ENCODE measurements at places on chromosomes 6 and 20.

- DNase-seq, result no peak
Observed at GRCh38 chr6:30394139-30394538, 49.2 kb downstream of the RPP21 start.

- no peak for DNase-seq
Observed at GRCh38 chr6:117399924-117400323, 25.8 kb downstream of the ROS1 start.

DNA sequence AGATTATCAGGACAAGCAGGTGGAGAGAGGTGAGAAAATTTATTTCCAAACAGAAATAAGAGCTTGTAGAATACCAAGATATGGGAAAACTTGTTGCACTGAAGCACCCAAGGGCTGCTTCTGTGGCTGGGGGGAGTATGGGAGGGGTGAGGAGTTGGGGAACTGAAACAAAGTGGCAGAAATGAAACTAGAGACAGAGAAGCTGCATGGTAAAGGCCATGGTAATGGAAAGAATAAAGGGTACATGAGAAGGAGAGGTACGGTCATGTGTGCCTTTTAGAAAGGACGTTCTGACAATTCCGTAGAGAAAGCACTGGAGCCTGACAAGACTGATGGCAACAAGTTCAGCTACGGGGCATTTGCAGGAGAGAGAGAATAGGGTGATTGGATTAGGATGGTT is 51.6 kb upstream of the RIN2 start:
- DNase-seq, result no peak

- DNase-seq, result no peak
Observed at GRCh38 chr6:48835421-48835958, 627.6 kb downstream of the MMUT start.

GRCh38 chr6:151585741-151586140 is 91.9 kb downstream of the CCDC170 start:
- DNase-seq, result no peak

DNA sequence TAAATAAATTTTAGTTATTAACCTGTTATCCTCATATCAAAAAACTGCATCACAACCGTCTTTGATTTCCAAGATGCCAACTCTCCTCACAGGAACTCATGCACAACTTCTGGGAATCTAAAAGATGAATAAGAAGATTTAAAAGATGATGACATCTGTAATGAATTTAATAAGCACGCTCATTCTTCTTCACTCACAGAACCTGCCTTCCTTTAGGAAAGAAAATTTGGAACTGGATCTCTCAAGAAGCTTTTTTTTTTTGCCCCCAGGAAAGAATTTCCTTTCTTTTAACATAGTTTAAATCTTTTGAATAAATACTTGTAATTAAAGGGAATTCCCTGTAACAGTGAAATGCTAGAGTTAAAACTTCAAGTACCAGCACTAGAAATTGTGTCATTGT is 161.5 kb downstream of the HIVEP2 start:
- no peak for DNase-seq

- no peak for DNase-seq
Observed at GRCh38 chr20:10665027-10665561, 8.7 kb downstream of the JAG1 start.

DNA sequence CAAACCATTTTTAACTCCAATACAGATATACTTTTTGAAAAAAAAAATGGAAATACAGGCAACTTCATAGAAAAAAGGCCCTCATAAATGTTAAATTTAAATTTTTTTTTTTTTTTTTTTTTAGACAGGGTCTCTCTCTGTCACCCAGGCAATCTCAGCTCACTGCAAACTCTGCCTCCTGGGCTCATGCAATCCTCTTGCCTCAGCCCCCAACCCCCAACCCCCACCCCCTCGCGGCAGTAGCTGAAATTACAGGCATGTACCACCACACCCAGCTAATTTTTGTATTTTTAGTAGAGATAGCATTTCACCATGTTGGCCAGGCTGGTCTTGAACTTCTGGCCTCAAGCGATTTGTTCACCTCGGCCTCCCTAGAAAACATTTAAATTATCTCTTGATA is 12.8 kb upstream of the ULBP3 start:
- DNase-seq, result no peak

GRCh38 chr6:8633762-8634161 is 198.4 kb upstream of the SLC35B3 start:
- no peak for DNase-seq

- DNase-seq, result no peak
Observed at GRCh38 chr6:25232479-25232878, 46.7 kb upstream of the CARMIL1 start.

DNA sequence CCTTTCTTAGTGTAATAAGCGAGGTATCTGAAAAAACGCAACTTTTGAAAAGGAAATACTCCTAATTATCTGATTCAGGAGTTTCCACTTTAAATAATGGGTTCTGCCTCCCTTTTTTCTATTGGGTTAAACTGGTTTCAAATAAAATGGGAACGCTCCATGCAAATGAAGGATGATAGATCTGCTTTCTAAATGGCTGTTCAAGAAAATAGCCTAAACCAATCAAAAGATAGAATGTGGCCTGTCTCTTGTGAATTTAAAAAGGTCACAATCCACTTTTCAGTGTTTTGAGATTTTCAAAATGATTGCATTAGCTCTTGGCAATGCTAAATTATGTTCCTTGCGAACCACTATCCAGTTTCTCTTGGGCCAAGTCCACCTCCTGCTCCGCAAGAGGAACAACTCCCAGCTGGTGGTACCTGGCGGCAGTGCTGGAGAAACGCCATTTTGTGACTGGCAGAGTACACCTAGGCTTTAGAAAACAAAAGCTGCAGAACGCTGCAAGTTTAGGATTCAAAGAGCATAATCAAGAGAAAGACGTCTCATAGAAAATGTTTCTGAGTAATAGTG is 56.7 kb downstream of the TRIM38 start:
- no peak for DNase-seq

GRCh38 chr6:164665328-164665727 is 644.1 kb downstream of the C6orf118 start:
- DNase-seq, result no peak

DNA sequence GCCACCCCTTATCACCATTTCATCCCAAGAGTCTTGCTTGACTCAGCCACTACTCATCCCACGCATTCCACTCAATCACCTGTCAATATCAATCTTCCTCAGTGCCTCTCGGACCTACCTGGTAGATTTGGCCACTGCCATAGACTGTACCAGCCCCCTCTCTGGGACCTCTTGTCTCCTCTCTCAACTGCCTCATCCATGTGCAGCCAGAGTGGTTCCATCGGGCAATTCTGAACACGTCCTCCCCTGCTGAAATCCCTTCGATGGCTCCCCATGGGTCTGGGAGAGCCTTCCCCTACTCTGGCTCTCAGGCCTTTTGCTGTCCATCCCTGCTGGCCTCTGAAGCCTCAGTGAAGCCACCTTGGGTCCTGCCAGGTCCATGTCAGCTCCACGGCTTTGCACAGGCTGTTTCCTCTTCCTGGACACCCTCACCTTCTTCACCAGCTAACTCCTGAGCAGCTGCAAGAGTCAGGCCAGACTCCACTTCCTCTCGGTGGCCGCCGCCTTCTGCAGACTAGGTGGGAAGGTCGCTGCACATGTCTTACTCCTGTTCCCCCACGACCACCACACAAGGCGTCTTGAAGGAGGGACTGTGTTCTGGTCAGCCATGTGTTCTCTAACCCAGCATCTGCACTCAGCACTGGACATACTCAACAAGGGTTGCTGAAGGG is 120.4 kb downstream of the TOX2 start:
- DNase-seq, result no peak

DNA sequence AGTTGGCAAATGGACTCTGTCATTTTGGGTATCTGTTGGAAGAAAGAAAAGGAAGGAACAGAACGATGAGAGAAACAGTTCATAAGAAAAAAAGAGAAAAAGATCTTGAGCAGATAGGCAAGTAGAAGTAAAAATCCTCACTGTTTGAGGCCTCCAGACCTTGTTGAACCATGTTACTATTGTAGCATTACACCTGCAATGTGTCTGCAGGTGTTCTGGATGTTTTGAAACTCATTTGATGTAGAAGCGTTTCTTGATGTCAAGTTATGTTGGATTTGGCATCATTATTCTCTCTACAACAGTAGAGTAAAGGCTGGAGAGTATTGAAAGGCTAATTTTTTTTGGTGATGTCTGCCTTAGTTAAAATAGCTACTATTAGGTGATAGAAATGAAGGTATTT is 108.7 kb downstream of the CARMIL1 start:
- no peak for DNase-seq

GRCh38 chr20:8370774-8371173 is 238.7 kb downstream of the PLCB1 start:
- no peak for DNase-seq

- DNase-seq, result peak; percentile 38
Observed at GRCh38 chr6:87754828-87755227, 52.8 kb upstream of the AKIRIN2 start.

- DNase-seq, result peak; percentile 47
Observed at GRCh38 chr20:40532103-40532502, 156.9 kb downstream of the MAFB start.

- no peak for DNase-seq
Observed at GRCh38 chr6:87364602-87365252, 20.1 kb downstream of the C6orf163 start.
